Large intestine (tissue), 12 donors: ENCODE measurements at places on chromosomes 5 and 9. TPM values are rescaled to one million over a fixed set of nuclear protein-coding genes. Genes with fewer than 3 reads are reported as not detected.
A peak's percentile ranks its signal among the peaks of the same experiment; 100 is the strongest.

GRCh38 chr9:92717201-92718085 lies 47.2 kb downstream of the BICD2 start:
- no peak for DNase-seq

GRCh38 chr5:42032137-42032536 lies 107.1 kb downstream of the FBXO4 start:
- no peak for DNase-seq

- no peak for DNase-seq
Measured at GRCh38 chr9:126430124-126430523, 103.5 kb downstream of the MVB12B start.

The FEM1C gene
- polyA plus RNA-seq, result 17.3 TPM

The ZBTB26 gene
- polyA plus RNA-seq, result 11.4 TPM

DNA sequence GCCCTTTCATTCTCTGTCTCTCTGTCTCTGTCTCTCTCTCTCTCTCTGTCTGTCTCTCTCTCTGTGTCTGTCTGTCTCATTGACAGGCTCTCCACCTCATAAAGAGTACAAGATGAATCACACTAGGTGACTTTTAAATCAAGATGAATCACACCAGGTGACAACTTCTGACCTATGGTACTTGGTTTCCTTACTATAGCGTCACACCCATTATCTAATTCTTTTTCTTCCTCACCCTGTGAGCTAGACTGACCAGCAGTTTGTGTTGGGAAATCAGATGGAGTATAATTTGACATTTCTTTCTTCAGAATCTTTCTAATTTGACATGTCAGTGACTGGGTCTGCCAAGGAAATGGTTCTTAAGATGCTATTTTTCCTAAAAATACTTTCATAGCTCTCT lies 232.9 kb downstream of the ARRDC3 start:
- DNase-seq, result no peak

DNA sequence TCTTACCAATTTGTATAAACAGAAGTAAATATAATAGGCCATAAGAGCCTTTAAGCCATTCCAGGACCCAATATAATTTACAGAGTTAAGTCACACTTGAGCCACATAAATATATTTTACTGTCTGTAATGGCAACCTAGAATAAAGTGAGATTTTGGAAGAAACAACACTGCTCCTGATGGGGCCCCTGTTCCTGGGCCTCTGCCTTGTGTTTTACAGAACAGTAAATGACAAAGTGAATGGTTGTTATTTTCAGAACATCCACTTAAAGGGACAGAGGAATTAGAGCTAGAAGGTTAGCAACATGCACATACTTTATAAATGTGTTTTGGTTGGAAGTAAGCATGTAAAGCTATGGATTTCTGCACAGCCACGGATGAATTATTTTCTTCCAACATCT lies 3.6 kb downstream of the PTGER4 start:
- no peak for DNase-seq

- no peak for DNase-seq
Measured at GRCh38 chr9:15191378-15191777, 115.6 kb downstream of the TTC39B start.

GRCh38 chr9:16715404-16715803 lies 155.1 kb downstream of the BNC2 start:
- DNase-seq, result no peak

The TIMD4 gene
- polyA plus RNA-seq, result 1.5 TPM

DNA sequence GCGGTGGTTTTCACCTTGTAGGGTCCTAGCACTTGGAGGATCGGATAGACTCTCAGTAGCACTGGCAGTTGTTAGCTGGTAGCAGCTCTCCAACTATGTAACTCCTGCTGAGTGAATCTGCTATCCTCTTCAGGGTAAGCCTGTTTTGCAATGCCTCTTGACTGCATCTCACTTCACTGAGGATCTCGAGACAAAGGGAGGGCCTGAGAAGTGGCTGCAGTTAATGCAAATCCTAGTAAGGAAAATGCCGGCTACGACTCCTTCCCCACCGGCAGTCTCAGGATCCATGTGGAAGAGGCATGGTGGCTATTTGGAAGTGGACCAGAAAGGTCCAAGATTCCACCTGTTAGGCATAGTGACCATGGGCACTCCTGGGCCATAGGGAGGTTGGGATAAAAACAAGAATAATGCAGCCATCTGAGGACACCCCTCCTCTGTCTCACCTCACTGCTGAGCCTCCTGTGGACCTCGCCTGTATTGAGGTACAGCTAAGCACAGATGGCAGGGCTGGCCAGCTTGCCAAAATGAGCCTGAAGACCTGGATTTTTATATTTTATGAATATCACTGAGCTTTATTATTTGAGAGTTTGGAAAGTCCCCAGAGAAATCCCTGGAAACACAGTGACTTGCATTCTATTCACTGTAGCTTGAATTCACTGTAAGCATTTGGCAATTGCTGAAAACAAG lies 146.0 kb downstream of the LIFR start:
- no peak for DNase-seq

DNA sequence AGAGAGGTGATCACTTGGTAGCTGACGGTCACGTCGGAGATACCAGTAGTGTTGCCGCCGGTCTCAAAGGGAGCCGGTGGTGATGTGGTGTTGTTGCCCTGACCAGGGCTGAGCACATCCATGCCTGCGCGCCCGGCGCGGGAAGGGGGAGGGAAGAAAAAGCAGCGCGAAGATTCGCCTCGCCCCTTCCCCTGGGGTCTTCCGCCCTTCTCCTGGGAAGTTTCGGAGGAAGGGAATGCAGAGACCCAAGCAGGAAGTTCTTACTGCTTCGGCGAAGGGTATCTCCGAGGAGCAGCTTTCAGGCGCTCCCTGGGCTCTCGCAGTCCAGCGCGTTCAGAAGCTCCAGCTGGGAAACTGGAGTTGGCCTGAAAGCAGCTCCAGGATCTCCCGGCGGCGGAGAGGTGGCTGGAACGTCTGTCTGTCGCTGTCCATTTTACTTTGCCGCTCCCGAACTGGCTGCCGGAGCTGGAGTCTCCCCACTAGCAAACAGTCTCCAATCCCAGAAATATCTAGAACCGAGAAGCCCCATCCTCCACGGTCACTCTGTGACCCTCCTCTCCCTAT lies 565 bp downstream of the HTR1A start:
- no peak for DNase-seq

DNA sequence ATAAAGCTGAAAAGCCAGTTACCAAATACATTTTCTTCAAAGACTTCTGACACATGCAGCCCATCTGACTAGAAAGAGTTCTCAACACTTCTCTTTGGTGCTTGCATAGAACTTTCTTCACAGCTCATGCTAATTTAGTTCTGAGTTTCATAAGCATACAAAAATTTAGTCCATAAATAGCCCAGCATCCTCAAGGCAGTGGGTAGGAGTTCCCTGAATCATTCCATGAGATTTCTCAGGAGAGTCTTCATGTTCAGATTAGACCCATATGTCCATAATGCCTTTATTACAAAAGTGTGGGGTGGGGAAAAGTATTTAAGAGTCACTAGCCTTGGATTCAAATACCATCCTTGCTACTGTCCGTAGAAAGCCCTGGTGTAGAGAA lies 290.2 kb upstream of the RGMB start:
- DNase-seq, result no peak

The EGFL7 gene
- polyA plus RNA-seq, result 47.5 TPM

- DNase-seq, result no peak
Measured at GRCh38 chr5:143796753-143797152, 15.2 kb upstream of the HMHB1 start.

The TYRP1 gene
- polyA plus RNA-seq, result 0.37 TPM

The NUTM2F gene
- not detected for polyA plus RNA-seq

The SPAAR gene
- 0.84 TPM for polyA plus RNA-seq

The OTP gene
- not detected for polyA plus RNA-seq

DNA sequence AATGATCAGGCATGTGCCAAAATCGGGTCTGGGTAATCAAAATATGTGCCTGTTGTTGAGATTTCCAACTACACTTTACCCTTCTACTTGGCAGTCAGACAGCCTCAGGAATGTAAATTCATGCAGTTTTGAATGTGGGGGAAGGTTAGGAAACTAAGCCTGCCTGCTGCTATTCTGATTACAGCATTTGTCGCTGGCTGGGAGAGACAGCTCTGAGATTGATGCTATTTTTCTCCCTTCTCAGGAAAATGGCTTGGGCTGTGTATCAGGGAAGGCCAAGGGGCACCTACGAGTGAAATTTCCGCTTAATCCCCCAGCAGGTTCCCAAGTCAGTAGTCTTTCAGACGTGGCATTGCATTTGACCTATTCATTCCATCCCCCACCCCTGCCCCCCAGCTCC lies 3.6 kb upstream of the RGS7BP start:
- no peak for DNase-seq

DNA sequence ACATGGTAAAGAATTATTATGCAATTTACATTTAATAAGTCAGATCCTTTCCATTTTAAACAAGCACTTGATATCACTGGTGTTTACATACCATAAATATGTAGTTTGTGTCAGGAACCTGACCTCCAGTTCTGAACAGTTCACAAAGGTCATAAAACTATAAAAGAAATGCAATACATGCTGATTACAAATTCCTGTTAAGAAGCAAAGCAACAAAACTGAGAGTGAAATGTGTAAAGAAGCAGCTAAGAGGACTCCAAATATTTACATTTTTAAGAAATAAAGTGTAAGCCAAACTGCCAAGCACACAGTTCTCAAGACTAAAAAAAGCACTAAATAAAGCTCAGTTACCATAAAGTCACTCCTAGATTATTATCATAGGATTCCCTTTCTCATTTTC lies 17.4 kb upstream of the SCAI start:
- peak; percentile 39 for DNase-seq

The CDC20B gene
- 0.15 TPM for polyA plus RNA-seq

The PCDHB8 gene
- 0.67 TPM for polyA plus RNA-seq

The BAAT gene
- 0.60 TPM for polyA plus RNA-seq

The GZMA gene
- polyA plus RNA-seq, result 14.9 TPM

DNA sequence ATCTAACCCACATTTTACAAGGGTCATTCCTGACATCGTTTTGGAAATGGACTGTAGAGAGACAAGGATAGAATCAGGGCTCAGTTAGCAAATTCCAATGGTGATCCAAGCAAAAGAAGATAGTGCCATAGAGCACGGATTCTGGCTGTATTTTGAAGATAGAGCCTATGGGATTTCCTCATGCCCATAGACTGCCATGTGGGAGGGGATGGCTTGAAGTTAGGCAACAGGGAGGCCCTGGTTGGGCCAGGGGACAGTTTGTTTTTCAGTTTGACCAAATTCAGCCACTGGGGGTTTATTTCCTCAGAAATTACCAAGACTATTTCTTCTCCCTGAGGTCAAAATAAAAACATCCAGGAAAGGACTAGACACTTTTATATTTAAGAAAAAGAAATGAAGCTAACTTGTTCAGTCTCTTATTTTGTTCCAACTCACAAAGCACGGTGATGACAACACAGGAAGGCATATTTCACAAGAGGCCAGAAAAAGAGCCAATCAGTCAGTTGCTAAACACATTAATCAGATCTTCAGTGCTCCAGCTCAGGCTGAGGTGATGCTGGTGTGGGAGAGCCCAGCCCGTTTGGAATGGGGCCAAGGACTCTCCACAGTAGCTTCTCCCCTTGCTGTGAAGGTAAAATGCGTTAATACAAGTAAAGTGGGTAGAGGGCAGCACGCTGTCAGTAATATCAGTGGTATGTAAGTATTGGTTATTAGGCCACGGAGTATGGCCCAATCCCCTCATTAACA lies 4.4 kb upstream of the DCTN4 start:
- DNase-seq, result peak; percentile 56

The IFNA10 gene
- polyA plus RNA-seq, result not detected
